Fibroblast of skin of scalp (primary cell): ENCODE measurements at places on chromosomes 11 and 22.

DNA sequence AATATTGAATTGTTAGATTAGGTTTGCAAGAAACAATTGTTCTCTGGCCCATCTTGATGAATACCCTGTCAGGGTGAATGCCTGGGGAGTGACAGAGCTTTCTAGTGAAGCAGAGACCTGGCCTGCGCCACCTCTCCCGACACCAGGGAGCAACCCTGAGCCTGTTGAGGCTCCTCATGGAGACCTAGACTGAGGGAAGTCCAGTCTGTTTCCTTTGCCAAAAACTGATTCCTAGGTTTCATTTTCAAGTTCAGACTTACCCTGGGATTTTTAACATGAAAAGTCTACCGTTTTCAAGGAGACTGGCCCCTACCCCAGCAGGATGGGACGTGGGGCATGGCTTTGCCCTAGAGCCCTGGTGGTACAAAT, 173.7 kb upstream of the SORL1-AS1 start:
- DNase-seq = no peak

GRCh38 chr11:107071129-107071528, 52.9 kb upstream of the GUCY1A2 start:
- no peak for DNase-seq

DNA sequence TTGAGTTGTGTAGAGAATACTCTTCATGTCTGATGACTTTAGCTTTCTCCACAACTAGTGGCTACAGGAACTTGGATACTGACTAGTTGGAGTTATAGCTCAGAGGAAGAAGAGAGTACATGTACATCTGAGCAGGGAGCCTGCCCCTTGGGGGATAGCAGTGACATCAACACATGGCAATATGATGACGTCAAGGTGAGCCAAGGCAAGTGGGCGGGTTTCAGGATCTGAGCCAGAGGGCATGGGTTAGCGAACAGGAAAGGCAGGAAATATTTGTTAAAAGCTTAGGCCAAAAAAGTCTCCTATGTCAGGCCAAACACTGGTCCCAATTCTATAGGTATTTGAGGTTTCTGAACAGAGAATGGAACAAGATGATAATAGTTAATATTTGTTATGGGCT, 42.0 kb upstream of the HORMAD2 start:
- DNase-seq = peak; percentile 64

GRCh38 chr11:134584001-134584561, 172.0 kb upstream of the B3GAT1 start:
- DNase-seq = no peak

- DNase-seq = peak; percentile 46
These were observed 615.4 kb upstream of the B3GAT1 start for GRCh38 chr11:135027461-135027860.

DNA sequence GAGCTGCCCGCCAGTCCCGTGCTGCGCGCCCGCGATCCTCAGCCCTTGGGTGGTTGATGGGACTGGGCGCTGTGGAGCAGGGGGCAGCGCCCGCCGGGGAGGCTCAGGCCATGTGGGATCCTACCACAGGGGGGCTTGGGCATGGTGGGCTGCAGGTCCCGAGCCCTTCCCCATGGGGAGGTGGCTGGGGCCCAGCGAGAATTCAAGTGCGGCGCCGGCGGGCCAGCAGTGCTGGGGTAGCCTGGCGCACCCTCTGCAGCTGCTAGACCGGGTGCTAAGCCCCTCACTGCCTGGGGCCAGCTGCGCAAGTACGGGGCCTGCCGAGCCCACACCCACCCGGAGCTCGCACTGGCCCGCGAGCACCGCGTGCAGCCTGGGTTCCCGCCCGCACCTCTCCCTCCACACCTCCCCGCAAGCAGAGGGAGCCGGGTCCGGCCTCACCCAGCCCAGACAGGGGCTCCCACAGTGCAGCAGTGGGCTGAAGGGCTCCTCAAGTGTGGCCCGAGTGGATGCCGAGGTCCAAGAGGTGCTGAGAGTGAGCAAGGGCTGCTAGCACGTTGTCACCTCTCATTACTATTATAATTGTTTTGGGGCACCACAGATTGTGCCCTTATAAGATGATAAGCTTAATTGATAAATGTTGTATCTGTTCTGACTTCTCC, 333.2 kb downstream of the CASP12 start:
- no peak for DNase-seq

GRCh38 chr22:46843821-46844255, 81.4 kb downstream of the TBC1D22A start:
- DNase-seq = peak; percentile 45

DNA sequence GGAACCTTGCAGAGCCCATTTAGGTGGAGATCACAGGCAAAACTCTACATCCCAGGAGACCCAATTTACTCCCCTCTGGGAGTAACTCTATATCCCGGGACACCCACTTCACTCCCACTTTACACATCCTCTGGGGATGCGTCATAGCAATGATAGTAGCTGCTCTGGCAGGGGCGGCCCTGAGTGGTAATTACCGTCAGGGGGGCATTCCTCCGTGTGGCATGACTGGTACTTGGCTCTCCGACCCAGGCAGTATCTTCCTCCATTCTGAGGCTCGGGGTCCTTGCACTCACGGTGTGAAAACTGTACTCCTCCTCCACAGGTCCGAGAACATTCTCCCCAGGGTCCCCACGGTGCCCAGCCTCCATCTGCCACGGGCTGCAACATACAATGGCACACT, 17.2 kb downstream of the ADAMTS8 start:
- DNase-seq = no peak

DNA sequence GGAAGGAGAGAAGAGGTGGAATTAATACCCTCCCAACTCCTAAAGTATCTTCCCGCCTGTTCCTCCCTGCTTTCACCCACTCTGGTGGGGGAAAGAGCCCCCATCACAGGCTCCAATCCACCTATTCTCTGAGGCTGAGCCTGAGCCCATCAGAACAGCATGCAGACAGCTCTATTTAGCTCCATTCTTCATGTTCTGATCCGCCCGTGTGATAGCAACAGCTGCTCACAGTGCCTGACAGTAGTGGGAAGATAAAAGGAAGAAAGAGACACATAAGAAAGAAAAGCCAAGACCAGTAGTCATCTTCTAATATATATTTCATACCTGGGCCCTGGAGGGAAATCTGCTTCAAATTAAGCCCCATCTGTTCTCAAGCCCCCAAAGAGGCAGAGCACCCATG, 80.3 kb upstream of the AKIP1 start:
- no peak for DNase-seq

GRCh38 chr11:94791216-94791889, 23.2 kb downstream of the AMOTL1 start:
- DNase-seq = no peak

GRCh38 chr11:101083335-101083734, 46.3 kb downstream of the PGR start:
- no peak for DNase-seq

GRCh38 chr11:72932132-72932570, 117.9 kb downstream of the ATG16L2 start:
- DNase-seq = peak; percentile 25

DNA sequence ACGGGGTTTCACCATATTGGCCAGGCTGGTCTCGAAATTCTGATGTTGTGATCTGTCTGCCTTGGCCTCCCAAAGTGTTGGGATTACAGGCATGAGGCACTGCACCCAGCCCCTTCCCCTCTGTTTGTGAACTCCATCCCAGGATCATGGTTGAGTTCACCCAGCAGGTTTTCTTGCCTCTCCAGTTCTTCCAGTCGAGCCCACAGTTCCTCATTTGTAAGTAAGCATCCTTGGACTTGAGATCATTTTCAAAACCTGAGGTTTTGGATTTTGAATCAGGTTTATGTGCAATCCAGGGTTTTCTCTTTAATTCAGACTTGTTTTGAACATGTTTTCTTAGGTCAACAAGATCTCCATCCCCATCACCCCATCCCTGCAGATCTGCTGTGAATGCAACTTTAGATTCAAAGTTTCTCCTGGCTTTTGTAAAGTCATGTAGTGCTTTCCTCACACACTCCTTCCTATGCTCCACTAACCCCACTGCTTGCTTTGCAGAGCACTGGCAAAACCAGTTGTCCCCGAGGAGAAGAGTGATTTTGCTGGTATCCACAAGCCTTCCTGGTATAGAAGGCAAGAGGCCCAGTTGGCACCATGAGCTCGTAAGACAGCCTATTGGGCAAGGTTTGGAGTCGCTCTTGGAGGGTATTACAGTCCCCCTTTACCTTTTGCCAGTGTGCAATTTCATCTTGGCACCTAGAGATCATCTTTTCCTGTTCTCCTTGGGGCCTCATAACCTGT, 14.7 kb upstream of the VPREB1 start:
- no peak for DNase-seq

DNA sequence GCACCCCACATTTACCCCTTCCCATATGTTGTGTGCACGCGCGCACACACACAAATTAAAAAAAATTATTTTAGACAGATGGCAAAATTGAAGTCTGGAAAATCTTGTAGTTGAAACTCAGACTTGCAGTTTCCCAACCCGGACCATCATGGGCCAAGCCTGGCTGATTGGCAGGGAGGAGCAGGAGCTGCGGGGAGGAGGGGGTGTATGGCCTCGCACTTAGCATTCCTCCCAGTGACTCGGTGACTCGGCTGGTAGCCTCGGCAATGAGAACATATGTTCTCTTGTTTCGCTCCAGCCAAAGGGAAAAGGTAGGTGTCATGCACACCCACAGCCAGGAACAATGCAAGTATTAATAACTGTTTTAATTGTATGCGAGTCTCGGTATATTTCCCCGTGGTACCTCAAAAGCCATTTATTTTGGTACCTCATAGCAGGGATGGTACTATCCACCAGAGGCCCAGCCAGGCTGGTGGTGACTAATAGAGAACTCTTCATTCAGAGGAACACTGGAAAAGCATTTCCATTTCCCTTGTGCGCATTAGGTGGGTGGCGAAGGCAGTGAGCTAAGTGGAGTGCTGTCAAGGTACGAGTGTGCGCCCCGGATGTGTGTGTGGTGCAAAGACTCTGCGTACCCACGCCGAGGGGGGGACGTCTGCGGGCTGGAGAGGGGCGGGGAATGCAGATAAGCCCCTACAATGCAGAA, 92.5 kb downstream of the DSCAML1 start:
- DNase-seq = no peak

DNA sequence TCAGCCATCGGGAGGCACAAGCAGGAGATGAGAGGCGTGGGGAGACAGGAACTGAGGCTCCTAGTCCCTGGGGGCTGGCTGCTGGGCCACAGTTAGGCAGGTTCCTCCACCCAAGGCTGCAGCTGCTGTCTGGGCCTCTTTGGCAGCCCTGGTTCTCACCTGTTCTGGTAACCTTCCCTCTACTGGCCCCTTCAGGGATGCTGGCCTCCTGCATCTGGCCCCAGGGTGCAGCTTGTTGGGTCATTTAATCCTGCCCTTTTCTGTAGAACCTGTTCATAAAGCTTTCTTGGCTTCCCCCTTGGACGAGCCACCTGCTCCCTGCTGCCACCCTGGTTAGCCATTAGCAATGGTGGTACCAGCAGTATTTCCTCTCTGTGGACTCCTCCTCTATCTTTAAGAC, 5.5 kb downstream of the USH1C start:
- DNase-seq = no peak

DNA sequence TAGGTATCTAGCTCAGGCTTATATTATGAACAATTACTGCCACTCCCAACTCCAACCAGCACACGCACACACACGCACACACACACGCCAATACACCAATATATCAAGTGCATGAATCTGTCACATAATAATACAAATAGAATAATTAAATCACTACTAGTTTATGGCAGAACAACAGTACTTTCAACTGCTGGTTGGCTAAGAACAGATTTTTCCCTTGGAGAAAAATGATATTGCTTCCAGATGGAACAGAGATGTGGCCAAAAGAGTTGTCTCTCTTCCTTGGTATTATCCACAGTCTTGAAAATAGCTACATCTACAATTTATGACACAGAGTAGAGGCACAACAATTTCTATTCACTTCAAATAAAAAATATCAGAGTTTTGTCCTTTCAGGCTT, 538.3 kb upstream of the FAT3 start:
- no peak for DNase-seq

GRCh38 chr22:40203572-40203971, 25.8 kb downstream of the TNRC6B start:
- DNase-seq = no peak
